ENCODE measurements at places on chromosomes 2 and 18. TPM values are rescaled to one million over a fixed set of nuclear protein-coding genes. Genes with fewer than 3 reads are reported as not detected.

DNA sequence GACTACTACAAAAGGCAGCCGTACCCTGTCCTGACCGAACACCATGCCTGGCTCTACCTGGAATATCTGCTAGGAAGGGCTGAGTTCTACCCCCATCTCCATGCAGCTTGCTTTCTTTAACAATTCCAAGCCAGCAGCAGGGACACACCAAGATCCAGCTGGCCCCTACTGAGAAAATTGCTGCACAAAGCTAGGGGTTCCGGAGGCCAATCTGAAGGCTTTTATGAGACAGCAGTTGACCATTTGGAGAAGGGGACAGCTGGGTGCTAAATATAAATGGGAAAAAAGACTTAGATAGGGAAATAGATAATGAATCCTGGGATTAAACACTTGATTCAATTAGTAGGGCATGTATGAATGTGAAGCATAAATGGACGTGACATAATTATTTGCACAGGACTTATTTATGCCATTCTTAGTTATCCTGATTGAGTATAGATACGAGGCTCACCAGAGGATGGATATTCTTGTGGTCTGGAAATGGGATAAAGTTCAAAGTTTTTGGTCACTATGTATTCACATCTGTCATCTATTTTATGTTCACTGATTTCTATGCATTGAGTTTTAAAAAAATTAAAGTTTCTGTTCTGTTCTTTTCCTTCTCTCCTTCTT lies 204.0 kb downstream of the ZNF521 start:
- DNase-seq: no peak

DNA sequence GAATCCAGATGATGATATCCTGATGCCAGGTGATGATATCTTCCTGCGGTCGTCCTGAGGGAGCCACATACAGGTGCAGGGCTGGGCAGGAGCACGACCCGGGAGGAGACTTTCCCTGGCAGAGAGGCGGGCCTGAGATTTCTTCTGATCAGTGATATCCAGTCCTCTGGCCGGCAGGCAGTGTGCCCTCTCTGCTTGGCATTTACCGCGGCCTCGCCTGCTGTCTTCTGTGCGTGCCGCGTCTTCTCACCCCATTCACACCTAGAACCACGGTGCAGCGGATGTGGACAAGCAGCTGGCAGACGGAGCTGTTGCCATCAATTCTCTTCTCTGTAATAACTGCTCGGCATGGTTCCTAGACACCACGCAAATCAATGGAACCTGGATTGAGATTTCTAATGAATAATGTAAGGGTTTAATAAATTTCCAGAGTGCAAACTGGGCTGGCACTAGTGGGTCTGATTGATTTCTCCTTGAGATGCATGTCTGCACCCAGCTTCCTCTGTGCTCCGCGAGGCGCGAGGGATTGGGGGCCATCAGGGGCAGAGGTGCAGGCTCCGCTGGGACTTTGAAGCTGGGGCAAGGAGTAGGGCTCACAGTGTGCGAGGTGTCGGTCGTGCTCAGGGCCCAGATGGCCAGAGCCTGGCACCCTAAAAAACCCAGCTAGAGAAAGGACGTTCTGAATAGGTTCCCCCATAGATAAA lies 208.9 kb upstream of the HDAC4 start:
- no peak for DNase-seq

Gene BMP10
- not detected for total RNA-seq

DNA sequence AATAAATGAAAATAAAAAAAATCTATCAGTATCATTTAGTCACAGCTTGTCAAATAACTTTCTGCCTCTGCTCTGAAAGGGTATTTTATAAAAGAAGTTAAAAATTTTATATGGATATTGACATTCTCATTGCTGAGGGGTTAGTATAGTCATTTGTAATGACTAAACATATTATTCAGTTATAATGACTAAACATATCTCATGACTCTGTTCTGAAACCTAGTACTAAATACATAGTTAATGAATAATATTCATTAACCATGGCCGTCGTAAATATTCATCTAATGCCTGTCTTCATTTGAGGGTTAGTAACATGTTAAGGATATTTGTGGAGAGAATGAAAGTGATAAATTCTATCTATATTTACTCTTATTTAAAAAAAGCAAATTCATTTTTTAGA lies 69.1 kb upstream of the MAP4K3 start:
- no peak for DNase-seq
